NCI-H2081 treated with DMSO at 0.1 percent for 48 hours (cell line): ENCODE measurements at places on chromosomes 5 and 9.

GRCh38 chr5:78606241-78606640 is 42.3 kb downstream of the LHFPL2 start:
- no peak for DNase-seq

GRCh38 chr5:154535535-154535934 is 57.5 kb upstream of the HAND1 start:
- DNase-seq, result no peak

- DNase-seq, result no peak
These were observed 1.1 kb downstream of the PDCD1LG2 start for GRCh38 chr9:5511476-5511875.

- no peak for DNase-seq
These were observed 46.5 kb downstream of the TEX10 start for GRCh38 chr9:100306283-100306682.

- no peak for DNase-seq
These were observed 245.5 kb upstream of the RPS23 start for GRCh38 chr5:82523633-82524032.

DNA sequence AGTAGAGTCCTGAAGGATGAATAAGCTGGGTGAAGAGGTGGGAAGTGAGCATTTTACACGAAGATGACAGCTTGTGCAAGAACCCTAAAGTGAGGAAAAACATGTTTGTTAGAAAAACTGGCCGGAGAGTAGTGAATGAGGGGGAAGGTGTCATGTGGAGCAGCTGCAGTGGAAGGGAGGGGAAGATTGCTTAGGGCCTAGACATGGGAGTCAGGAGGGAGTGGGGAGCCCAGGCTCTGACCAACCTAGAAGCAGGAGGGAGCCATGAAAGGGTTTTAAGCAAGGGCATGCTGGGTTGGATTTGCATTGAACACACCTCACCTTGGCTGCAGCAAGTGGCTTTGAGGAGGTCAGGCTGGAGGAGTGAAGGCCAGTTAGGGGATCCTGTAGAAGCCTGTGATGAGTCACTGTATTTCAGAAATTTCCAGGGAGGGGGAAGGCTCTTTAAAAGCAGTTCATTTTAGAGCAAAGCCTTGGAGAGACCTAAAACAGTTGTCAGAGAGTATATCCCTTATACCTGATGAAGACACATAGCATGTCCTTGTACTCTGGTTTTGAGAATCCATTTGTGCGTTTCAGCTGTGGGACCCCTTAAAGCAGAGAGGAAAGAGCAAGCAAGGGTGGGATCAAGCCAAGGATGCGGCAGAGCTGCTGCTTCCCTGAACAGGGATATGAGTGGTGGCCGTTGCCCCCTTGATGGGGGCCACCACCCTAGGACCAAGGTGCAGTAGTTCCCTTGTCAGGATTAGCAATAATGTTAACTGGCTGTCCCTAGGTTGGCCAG is 45.4 kb downstream of the ANGPTL2 start:
- DNase-seq, result no peak

DNA sequence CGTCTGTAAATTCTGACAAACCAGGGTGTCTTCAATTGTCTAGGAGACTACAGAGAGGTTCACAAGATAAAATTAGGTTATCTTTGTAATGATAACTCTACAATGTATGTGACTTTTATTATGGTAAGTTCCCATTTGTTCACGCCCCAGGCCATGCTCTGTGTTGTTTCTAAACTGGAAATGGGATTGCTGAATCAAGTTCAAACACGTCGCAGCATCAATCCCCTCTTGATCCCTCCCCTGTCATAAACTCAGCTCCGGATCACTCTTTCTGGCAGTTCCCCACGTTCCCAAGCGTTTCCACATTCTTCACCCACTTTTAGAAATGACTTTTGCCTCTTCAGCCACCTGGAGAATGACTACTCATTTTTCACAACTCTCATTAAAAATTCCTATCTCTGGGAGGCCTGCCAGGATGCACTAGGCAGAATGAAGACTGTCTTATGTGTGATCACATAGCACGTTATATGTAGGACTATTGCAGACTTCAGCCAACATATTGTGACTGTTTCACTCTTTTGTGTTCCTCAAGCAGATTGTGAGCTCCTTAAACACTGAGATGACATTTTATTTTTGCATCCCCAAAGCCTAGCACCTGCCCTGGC is 1124.2 kb upstream of the WWC1 start:
- no peak for DNase-seq

GRCh38 chr9:17600962-17601593 is 22.2 kb downstream of the SH3GL2 start:
- DNase-seq, result no peak

DNA sequence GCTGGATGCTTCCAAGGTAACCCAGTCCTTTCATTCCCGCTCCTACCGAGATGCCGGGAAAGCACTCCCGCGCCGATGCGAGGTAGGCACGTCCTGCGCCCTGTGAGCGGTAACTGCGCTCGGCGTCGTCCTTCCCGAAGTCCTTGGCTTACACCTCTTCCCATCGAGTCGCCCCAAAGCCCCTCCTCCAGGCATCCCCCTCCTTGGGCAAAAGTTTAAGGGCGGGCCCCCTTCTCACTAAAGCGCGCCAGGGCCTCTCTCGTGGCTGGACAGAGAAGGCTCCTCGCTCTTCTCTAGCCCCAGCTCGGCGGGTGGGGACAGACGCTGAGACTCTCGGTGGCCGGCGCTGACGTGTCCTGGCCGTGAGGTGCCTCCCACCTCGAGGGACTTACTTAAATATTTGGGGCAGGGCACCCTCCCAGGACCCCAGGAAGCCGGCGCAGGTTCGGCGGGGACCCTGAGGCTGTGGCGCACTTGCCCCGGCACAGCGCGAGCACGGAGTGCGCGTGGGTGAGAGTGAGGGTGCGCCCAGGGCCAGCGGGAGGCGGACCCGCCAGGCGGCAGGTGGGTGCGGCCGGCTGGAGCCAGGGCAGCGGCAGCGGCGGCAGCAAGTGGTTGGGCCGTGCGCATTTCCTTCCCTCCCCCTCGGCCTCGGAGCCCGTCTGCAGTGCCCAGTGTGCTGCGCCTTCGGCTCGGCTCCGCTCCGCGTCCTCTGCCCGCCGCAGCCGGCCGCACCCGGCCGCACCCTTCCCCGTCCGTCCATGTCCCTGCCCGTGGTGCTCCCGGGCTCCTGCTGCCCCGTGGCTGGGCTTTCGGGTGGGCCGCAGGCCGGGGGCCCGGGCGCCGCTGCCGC is at the start of gene ENTREP1:
Gene ENTREP1, plus strand, starts transcription at position 667 of the 853 bp plus-strand sequence. Its CDS starts 95 bp downstream, at position 762.
- no peak for DNase-seq

DNA sequence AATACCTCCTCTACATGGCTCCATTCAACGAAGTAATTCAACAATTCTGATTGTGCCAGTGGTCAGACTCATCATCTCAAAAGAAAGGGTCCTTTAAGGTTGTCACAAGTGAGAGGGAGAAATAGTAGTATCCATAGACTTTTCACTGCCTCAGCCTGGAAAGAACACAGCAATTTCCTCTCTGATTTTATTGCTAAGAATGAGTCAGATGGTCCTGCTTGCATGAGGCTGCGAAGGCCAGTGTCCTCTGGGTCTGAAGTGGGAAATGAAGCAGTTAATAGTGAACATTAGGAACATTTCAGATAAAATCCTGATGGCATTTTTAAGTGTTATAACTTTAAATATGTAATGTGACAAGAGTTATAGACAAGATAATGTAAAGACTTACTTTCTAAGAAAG is 979.0 kb downstream of the EFNA5 start:
- DNase-seq, result no peak

- no peak for DNase-seq
These were observed 96.4 kb upstream of the NTRK2 start for GRCh38 chr9:84573083-84573482.

- no peak for DNase-seq
These were observed 213.9 kb downstream of the PRDM9 start for GRCh38 chr5:23721336-23721735.

DNA sequence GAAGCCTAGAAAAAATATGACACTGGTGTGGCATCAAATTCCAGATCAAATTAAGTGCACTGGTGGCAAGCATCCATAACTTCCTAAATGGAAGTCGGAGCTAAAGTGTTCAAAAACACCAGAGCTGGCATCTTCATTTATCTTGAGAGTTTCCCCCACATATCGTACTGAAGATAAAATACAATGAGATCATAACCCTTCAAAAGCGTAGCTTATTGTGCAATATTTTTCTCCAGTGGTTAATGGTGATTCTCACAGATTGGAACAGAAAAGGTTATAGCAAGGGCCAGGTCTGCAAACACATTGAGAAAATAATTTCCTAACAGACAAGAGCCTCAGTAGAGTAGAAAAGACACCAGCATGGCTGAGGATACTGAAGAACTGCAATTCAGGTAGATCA is 147.6 kb downstream of the SEMA5A start:
- DNase-seq, result no peak

DNA sequence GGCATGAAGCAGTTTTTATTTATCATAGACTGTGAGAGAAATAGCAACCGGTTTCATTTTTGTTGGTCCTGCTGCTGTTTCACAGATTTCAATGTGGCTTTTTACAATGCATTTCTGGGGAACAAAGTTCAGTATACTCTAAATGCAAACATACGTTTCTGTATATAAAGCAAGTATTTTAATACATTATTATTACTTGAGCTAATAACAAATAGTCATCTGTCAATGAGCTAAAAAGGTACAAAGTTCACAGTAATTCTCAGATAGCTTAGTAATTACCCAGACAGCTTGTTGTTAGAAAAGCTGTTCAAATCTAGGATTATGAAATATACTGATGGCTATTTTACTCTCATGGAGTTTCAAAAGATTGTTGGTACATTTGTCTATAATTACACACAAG is 50.8 kb downstream of the PBX3 start:
- DNase-seq, result no peak

DNA sequence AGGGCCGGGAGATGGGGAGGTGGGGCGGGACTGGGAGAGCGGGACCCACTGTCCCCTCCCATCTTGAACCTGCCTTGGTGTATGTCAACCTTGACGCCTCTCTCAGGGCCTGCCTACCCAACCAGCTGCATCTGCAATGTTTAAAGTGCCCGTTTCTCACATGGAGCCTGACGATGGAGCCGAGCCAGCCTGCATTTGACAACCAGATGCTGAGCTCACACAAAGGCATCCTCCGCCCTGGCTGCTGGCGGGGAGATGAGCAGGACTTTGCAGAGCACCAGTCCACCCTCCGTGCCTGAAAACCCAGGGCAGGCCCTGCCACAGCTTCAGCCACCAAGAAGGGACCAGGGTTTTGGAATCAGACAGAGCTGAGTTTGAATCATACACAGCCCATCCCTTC is 141.1 kb upstream of the SMIM23 start:
- no peak for DNase-seq

DNA sequence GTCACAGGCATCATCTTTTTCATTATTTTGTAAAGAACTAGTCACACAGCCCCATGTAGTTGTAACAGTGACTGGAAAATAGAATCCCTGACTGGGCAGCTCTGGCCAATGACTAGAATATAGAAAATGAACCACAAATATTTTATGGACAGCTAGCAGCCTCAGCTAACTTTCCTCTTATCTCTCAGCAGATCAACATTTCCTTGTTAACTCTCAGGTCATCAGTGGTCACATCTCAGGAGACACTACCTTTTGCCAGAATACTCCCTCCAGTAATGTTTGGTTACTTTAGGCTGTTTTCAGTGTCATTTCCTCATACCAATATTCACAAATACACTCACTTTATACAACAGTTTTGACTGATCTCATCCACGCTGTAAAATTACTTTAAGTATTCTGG is 43.9 kb downstream of the FAM169A start:
- DNase-seq, result no peak

- no peak for DNase-seq
These were observed 599 bp downstream of the KIAA1191 start for GRCh38 chr5:176360894-176361436.

- no peak for DNase-seq
These were observed 72.4 kb upstream of the SNX2 start for GRCh38 chr5:122702524-122702875.

DNA sequence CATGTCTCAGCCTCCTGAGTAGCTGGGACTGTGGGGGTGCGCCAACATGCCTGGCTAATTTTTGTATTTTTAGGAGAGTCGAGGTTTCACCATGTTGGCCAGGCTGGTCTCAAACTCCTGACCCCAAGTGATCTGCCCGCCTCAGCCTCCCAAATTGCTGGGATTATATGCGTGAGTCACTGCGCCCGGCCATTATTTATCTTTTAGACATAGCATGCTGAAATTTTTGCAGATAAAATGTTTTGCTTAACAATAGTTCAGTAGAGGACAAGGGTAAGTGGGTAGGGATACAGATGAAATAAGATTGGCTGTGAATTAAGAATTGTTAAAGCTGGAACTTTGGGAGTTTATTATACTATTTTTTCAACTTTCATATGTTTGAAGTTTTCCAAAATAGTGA is 150.8 kb upstream of the GRHPR start:
- DNase-seq, result no peak

DNA sequence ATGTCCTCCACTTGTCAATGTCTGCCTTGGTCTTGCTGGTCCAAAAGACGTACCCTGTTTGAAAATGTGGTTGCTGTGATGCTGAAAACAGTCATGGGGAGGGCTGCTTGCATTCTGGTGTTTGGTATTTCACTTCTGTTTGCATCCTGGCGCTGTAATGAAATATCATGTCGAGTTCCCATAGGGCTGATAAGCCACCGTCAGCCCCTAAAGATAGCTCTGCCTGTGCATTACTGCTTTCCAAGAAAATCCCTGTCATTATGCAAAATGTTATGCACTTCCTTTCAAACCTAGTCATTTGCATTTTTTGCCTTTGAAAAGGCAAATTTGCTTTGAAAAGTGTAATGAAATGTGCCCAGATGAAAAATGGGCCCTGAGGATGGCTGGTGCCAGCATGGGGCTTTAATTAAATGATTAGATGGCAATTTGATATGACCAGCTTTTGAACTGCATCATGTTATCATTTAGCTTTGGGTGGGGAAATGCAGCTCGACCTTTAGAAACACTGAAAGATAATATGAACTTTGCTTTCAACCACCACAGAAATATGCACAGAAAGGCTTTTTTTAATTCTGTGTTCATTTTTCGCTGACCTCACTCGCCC is 374.4 kb upstream of the SGCD start:
- DNase-seq, result no peak

- no peak for DNase-seq
These were observed 186.8 kb upstream of the SLC27A6 start for GRCh38 chr5:128778474-128778873.

DNA sequence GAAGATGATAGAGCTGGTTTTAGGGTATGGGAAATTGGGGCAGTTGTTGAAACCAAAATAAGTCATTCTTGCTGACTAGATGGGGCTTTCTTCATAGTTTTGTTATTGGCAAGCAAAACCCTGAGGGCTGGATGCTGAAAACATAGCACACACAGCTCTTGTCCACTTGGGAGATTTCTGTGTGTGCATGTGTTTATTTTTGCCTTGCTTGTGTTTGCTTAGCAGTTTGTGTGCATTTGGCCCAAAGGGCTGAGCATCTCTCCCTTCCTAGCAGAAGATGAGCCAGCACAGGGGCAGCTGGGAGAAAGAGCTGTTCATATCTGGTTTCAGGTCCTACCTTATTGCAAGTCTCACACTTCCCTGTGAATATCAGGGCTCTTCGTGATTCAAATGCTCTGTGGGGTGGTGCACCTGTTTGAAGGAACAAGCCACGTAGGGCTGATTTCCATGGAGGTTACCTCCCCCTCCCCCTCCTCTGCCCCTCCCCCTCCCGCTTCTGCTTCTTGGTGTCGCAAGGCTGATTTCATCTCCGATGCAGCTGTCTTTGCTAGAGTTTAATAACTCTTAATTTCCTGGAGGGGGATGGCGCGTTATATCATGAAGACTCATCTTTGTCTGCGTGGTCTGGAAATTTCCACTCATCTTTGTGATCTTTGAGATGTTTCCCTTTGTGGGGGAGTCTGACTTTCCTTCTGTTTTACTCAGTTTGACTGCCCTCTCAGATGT is 296.5 kb downstream of the ARHGAP26 start:
- no peak for DNase-seq
